ENCODE measurements at places on chromosomes 5 and 9.

DNA sequence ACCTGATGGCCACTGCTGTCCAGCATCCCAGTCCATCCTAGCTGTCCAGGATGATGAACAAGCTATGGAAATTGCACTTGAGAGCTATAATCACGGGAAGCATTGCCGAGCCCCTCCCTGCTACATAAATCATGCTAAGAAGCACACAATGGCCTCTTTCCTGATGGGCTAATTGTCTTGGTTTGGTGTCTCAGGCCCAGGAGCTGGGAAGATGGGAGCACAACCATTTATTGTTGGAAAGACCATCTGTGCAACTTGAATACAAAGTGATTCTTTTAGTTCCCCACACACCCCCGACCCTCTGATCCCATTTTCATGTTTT, 80.4 kb downstream of the RGS3 start:
- ATAC-seq = no peak

DNA sequence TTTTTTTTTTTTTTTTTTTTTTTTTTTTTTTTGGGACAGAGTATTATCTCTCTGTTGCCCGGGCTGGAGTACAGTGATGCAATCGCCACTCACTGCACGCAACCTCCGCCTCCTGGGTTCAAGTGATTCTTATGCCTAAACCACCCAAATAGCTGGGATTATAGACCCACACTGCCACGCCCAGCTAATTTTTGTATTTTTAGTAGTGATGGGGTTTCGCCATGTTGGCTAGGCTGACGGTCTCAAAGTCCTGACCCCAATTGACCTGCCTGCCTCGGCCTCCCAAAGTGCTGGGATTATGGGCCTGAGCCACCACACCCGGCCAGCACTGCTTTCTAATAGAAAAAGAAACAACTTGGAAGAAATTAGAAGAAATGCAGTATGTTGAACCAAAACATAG, 39.2 kb downstream of the TTC1 start:
- no peak for ATAC-seq

GRCh38 chr5:907366-907910, 14.8 kb downstream of the TRIP13 start:
- ATAC-seq = no peak

DNA sequence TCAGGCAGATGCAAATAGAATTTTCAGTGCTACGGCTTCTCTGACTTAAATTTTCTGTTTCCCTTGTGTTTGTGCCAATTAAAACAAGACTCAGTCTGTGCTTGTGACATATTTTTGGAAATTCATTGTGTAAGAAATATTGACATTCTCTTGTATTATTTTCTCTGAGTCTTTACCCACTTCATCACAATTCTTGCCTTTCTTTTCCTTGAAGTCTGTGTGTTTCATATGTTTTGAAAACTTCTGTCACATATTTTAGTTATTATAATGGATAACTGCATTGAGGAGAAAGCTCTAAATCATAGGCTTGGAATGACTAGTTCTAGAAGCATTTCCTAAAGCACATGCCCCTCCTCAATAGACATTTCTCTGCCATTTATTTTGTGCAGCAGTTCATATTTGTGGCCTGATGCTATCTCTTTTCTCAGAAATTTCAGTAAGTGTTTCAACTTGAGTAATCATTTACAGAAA, 206.6 kb downstream of the PALM2AKAP2 start:
- ATAC-seq = no peak

DNA sequence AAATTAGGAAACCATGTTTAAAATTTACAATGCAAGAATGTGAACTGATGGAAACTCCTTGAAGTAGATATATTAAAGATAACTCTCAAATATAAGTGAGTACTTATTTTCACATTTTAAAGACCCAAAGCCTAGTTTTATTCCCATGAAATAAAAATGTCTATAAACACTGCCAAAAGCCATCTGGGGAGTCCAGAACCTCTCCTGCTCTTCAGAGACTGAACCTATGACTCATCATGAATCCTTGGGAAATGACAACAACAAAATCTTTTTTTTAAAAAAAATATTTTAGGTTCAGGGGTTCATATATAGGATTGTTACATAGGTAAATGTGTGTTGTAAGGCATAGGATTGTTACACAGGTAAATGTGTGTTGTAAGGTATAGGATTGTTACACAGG, 33.8 kb upstream of the FYB1 start:
- no peak for ATAC-seq

All from esophagus mucosa (tissue), 1 donor.